ENCODE measurements at places on chromosomes 1 and 21.

DNA sequence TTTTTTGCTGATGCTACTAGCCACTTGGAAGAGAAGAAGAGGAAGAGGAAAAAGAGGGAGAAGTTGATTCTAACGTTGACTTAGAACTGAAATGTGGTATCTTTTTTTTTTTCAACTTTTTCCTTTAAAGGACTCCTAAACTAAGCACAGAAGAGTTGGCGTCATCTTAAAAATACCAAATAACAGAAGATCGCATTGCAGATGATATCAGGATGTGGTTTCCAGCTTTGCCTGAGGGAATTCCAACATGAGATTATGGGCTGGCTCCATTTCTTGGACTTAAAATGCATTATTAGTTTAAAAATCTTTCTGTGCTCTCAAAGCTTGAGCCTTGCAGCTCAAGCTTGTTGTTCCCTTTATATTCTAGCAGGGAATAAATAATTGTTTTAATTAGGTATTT, 29.8 kb downstream of the WDR3 start:
- DNase-seq: no peak

DNA sequence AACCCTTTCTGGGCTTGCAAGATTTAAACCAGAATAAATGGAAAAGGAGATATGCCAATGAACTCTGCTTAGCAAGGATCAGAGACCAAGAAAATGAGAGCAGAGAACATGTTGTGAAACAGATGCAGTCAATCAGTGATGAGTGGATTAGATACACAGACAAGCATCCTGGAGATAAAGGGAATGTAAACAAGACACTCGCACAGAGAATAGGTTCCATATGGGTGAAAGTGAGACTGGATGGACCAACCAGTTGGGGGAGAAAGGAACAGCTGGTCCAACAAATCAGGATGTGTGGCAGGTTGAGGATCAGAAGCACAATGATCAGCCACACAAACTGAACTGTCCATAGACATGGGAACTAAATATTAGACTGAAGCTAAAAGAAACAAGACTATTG, 338.2 kb downstream of the ASTN1 start:
- DNase-seq: no peak

- DNase-seq: no peak
These were observed 43.7 kb upstream of the LRRC7 start for GRCh38 chr1:69524015-69524414.

- no peak for DNase-seq
These were observed 2.2 kb downstream of the MAP7D1 start for GRCh38 chr1:36157973-36158826.

DNA sequence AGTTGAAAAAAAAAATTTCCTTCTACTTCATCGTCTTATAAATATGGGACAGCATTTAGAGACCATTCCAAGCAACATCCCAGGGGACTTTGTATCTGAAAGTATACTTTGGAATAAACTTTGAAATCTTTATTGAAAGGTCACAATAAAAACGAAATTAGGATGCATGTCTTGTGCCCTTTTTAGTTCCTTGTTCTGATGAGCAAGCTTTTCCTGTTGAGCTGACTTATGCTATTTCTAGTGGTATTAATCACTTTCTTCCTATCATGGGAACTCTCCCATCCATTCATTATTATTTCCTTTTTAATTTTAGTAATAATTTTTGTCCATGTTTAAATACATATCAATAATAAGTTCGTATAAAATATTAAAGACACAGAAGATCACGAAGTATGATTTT, 4.0 kb upstream of the GBP2 start:
- no peak for DNase-seq

GRCh38 chr1:219526074-219526473, 86.8 kb downstream of the ZC3H11B start:
- DNase-seq: no peak

- no peak for DNase-seq
These were observed 270.4 kb downstream of the HLX start for GRCh38 chr1:221149555-221150075.

DNA sequence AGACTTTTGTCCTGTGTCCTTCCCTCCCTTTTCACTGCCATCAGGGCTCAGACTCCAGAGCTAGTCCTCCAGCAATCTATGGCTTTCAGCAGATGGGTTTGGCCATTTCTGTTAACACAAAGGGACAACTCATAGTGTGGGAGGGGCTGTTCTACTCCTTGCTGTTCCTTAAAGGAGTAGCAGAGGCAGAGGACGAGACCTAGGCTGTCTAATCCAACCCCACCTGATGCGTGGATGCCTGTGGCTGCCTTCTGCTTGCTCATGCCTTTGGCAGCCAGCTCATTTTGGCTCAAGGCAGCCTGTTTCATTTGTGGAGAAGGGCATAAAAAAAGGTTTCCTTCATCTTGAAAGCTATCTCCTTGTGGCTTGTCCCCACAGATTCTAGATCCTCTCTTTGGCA, 27.0 kb downstream of the MFSD2A start:
- DNase-seq: no peak

DNA sequence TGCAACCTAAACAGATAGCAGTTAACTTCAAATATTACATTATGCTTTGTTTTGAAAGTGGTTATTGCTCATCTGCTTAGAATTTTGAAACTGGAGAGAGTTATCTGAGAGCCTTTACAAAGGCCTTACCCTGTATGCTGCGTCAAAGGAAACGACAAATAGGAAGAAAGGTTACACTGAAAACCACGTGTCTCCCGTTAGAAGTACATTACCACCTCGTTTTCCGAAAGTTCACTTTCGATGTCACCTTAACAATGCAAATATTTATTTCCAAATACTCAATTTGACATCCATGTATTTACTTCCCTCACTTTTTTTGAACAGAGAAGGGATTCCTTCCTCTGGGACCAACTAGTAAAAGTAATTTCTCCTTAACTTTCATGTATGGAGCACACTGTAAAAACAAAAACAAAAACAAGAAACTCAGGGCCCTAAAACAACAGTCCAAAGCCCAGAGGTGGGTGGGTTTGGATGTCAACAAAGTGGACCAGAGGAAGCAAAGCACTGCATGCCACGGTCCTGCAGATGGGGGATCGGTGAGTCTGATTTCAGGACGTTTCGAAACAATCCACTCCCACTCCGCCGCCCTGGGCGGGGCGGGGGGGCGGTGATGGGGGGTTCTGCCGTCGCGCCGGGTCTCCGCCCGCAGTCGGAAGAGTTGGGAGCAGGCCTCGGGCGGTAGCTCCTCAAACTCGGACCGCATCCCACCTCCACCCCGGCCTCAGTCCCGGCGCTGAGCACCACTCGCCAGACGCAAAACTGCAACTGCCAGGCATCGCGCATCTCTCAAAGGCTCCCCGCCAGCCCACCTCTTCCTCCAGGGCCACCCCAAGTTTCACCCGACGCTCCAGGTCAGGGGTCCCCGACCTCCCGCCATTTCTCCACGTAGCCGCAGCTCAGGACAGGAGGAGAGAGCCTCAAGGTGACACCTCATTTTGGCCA, 841 bp downstream of the ADSS2 start:
- peak; percentile 70 for DNase-seq

GRCh38 chr1:208047476-208047934, 136.6 kb upstream of the CD34 start:
- DNase-seq: no peak

DNA sequence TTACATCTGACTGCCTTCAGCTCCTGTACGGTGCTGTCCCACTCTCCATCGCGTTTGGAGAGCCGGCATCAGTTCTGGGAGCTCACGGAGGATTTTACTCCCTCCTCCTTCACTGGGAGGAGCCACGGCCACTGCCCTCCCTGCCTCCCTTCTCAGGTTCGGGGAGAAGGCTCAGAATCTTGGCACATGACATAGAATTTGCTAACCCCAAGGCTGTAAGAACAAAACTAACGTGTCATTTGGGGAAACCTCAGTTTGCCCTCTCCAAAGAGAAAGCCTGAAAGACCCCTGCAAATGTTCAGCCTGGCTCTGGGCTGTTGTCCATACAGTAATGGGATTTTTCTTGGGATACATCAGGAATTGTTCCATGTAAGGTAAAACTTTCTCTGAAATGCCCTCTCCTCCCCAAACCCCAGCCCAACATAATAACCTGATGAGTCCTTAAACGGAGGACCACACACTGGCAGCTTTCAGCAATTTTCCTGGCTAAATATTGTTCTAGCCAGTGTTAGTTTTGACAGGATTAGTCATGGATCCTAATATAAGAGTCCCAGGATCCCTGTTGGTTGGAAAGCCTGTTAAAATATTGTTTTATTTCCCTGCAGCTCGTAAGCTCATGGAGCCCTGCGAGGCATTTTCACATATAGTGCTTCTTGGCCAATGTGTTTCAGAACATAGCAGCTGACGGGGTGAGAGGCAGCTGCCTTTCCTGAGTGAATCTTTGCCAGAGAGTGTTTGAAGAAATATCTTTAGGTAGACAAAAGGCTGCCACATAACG, 98.8 kb downstream of the RHOU start:
- no peak for DNase-seq

- DNase-seq: peak; percentile 10
These were observed 1.1 kb downstream of the ZSWIM5 start for GRCh38 chr1:45205011-45205909.

GRCh38 chr1:209723756-209724693, 19.4 kb downstream of the HSD11B1 start:
- no peak for DNase-seq

- no peak for DNase-seq
These were observed 123.4 kb upstream of the COL6A1 start for GRCh38 chr21:45858180-45858579.

GRCh38 chr1:229208481-229208880, 62.4 kb upstream of the RAB4A start:
- no peak for DNase-seq

- DNase-seq: no peak
These were observed 12.3 kb upstream of the CDCP2 start for GRCh38 chr1:54165146-54165545.

DNA sequence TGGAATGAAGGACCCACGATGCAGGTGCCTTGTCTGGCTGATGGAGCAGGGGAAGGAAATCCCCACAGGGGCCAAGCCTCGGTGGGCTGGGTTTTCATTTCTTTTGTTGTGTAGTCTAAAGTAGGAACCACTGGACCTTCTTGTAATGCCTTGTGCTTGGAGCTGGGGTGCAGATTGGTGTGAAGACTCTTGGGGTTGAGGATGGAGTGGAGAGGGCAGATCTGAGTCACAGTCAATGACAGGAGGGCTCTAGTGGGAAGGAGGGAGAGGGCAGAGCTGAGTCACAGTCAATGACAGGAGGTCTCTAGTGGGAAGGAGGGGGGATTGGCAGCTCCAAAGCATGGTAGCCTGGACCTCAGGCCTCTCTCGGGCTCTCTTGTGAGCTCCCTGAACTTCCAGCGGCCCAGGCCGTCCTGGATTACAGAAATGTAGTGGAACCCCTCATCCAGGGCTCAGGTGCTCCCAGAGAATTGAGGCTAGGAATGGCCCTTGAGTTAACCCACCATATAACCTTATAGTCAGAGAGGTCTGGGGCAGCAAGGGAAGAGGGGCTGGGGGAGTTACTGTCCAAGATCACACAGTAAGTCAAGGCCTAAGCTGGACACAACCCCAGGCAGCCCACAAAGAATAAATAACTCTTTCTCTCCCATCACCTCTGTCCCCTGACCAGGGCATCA, 313.8 kb downstream of the MATN1 start:
- no peak for DNase-seq

GRCh38 chr1:21922090-21923013, 14.8 kb downstream of the HSPG2 start:
- no peak for DNase-seq

DNA sequence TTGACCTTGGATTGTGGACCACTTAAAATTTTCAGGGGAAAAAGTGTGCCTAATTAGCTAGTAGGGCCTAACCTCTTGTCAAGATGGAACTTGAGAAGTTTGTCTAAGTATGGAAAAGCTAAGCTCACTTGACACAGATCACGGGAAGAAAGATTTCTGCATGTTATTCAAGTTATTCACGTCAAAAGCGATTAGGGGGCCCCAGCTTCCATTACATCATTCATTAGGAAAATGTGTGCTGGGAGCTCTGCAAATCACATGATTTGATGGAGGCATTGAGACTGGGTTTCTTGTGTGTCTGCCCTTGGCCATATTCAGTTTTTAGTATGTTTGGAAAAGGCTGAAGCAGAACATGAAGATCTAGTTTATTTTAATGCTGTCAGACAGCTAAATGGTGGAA, 15.5 kb upstream of the POGZ start:
- DNase-seq: no peak

- no peak for DNase-seq
These were observed 134.3 kb downstream of the NR5A2 start for GRCh38 chr1:200161801-200162200.

DNA sequence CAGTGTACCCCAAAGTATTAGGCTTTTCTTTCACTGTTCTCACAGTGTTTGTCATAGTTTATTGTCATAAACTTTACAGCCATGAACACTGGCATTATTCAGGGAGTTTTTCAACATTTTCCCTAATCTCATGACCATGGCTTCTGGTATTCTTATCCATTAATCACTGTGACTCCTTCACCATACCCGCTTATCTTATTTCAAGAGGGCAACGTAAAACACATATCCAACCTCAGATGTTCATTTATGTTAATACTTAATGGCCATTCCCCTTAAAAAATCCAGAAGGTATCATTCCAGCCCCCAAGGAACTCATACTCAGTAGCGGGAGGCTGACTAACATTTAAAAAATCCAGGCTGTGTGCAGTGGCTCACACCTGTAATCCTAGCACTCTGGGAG, 78.5 kb upstream of the RGS4 start:
- DNase-seq: no peak

DNA sequence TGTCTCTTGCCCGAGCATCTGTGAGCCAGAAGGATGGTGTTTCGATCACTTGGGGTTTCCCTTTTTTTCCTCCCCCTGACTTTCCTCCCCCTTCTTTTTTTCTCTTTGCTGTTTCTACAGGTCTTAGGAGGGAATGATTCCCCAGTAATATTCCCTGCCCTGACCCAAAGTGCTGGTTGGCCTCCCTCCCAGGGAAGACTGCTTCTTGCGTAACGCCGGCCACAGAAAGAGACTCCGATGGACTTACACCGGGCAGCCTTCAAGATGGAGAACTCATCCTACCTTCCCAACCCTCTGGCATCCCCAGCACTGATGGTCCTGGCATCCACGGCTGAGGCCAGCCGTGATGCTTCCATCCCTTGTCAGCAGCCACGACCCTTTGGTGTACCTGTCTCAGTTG, 6.8 kb downstream of the RNF220 start:
- DNase-seq: no peak

DNA sequence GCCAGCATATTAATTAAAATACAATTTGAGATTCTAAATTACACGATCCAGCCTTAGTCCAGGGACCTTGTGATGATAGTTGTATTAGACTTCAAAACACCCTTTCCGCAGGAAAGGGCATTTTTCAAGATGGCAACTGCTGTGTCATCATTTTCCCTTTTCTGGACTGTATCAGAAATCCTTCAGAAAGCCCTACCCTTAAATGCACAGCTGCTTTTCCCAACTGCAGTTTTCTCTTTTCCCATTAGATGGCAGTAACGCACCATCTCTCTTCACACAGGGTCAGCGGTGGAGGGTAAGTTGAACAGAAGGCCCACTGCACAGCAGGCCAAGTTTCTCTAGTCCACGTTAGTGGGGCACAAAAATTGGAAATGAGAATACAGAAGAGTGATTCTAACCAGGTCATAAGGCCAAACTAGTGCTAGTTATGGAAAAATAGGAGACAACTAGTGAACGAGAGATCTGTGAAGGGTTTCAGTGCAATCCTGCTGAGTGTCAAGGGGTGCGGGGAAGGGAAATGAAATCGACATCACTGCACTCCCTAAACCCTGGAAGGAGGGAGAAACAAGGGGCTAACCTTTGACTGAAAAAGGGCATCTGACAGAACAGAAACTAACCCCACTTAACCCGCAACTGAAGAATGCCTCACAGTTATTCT, 22.1 kb upstream of the TDRD10 start:
- peak; percentile 83 for DNase-seq
